ENCODE measurements at places on chromosomes 16 and 17. TPM values are rescaled to one million over a fixed set of nuclear protein-coding genes. Genes with fewer than 3 reads are reported as not detected.

The EVPLL gene
- total RNA-seq = not detected

The SPATA22 gene
- total RNA-seq = not detected

The ACSM2A gene
- not detected for total RNA-seq

The BAHCC1 gene
- total RNA-seq = 3.5 TPM

The NEUROD2 gene
- total RNA-seq = not detected

The ANKRD40CL gene
- 0.28 TPM for total RNA-seq

The TBC1D3E gene
- not detected for total RNA-seq

The NHLRC4 gene
- 3.4 TPM for total RNA-seq

The SGCA gene
- total RNA-seq = 23.7 TPM

The SDR42E1 gene
- under 0.01 TPM for total RNA-seq

The TEKT1 gene
- not detected for total RNA-seq

The COX6A2 gene
- not detected for total RNA-seq

The IGF2BP1 gene
- total RNA-seq = 0.85 TPM

The SRCAP gene
- total RNA-seq = 24.0 TPM

The TTLL6 gene
- not detected for total RNA-seq

The CMTM2 gene
- total RNA-seq = not detected

The UTS2R gene
- total RNA-seq = not detected

The PRR35 gene
- total RNA-seq = not detected

The DHRS7C gene
- total RNA-seq = not detected

The HBA1 gene
- total RNA-seq = not detected

The FBXL16 gene
- total RNA-seq = under 0.01 TPM

The KIF18B gene
- total RNA-seq = 10.2 TPM

The CYB5D1 gene
- total RNA-seq = 13.6 TPM

The CDH1 gene
- 0.28 TPM for total RNA-seq

The ITGAL gene
- not detected for total RNA-seq

The TBC1D3C gene
- not detected for total RNA-seq

The DRC7 gene
- 0.38 TPM for total RNA-seq

The ESRP2 gene
- 0.28 TPM for total RNA-seq

The TBC1D28 gene
- total RNA-seq = not detected

The EFNB3 gene
- under 0.01 TPM for total RNA-seq

The MEOX1 gene
- total RNA-seq = not detected

The TMED6 gene
- not detected for total RNA-seq

The ANKS4B gene
- not detected for total RNA-seq

The MYLK3 gene
- total RNA-seq = 0.19 TPM

The EVI2B gene
- total RNA-seq = under 0.01 TPM

The DPEP3 gene
- not detected for total RNA-seq
